Dermis microvascular lymphatic vessel endothelial cell (primary cell): ENCODE measurements at places on chromosomes 16 and 17. TPM values are rescaled to one million over a fixed set of nuclear protein-coding genes. Genes with fewer than 3 reads are reported as not detected.

Gene KRTAP2-1
- not detected in 2 replicates for total RNA-seq

Gene SDK2
- under 0.01 TPM in 1 of 2 replicates, not detected in the other for total RNA-seq

Gene ZFHX3
- total RNA-seq: 4.4 and 8.5 TPM in 2 replicates

DNA sequence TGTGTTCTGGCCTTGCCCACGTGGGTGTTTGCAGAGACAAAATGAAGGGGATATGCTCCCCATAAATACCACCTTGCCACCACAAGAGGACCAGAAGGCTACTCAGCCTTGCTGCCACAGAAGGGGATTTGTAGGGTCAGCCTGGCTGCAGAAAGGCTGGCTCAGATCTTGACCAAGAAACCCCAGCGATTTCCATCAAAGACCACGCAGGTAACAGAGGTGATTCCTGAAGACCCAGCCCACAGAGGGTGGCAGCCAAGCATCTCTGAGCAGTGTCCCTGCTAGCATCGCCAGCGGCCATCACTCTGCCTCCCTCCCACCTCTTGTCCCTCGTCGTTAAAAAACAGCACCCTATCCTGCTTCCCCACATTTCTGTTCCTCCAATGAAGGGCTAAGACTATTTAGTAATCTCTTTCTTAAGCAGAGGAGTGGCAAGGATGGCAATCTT, 54.9 kb downstream of the BEAN1 start:
- DNase-seq: no peak

- DNase-seq: no peak
Observed at GRCh38 chr17:82957961-82958561, 118.2 kb upstream of the ZNF750 start.

- no peak for DNase-seq
Observed at GRCh38 chr17:27621536-27621935, 9.5 kb upstream of the LGALS9 start.

DNA sequence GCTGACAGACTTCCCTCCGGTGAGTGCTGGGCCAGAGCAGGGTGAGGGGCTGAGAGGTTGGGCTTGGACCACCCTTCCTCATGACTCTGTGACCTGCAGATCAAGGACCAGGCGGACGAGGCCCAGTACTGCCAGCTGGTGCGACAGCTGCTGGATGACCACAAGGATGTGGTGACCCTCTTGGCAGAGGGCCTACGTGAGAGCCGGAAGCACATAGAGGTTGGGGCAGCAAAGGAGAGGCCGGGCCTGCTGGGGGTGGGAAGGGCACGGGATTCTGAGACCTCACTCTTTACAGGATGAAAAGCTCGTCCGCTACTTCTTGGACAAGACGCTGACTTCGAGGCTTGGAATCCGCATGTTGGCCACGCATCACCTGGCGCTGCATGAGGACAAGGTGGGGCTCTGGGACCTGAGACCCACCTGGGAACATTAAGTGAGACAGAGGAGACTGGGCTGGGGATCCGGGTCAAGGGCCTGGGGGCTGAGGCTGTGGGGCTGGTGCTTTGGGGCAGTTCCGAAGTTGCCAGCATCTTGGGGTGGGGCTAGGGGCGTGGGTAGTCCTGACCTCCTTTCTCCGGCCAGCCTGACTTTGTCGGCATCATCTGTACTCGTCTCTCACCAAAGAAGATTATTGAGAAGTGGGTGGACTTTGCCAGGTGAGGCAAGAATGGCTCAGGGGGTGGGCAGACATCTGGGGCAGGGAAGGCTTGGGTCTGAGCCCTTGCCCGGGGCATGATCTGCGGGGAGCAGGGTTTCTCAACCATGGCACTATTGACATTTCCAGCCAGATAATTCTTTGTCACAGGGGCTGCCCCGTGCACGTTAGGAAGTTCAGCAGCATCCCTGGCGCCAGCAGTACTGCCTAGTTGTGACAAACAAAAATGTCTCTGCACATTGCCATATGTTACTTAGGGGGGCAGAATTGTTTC, 2.2 kb downstream of the BCKDK start:
- no peak for DNase-seq

DNA sequence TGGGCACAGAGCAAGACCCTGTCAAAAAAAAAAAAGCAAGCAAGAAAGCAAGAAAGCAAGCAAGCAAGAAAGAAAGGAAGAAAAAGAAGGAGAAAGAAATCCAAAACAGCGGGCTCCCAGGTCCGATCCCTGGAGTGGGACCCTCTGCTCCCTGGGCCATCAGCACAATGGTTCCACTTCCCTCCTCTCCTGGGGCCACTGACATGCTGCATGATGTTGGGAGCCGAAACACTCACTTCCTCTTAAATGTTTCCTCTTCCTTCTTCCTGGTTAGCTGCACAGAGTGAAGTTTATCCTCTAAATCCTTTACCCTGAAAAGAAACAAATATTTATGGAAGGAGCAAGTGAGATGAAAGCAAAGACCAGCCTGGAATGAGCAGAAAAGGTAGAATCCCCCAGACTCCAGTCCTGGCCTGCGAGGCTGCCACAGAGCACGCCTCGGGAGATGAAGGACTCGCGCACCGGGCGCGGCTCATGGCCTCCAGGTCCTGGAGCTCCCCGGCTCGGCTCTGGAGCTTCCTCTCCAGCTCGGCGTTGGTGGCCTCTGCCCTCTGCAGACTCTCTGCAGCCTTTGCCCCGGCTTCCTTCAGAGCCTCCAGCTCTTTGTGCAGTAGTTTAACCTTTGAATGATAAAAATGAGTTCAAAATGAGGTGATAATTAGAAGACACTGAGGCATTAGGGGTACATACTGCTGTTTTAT, 19.0 kb downstream of the CCDC57 start:
- no peak for DNase-seq

- DNase-seq: no peak
Observed at GRCh38 chr16:14360326-14361037, 269.6 kb downstream of the PARN start.

DNA sequence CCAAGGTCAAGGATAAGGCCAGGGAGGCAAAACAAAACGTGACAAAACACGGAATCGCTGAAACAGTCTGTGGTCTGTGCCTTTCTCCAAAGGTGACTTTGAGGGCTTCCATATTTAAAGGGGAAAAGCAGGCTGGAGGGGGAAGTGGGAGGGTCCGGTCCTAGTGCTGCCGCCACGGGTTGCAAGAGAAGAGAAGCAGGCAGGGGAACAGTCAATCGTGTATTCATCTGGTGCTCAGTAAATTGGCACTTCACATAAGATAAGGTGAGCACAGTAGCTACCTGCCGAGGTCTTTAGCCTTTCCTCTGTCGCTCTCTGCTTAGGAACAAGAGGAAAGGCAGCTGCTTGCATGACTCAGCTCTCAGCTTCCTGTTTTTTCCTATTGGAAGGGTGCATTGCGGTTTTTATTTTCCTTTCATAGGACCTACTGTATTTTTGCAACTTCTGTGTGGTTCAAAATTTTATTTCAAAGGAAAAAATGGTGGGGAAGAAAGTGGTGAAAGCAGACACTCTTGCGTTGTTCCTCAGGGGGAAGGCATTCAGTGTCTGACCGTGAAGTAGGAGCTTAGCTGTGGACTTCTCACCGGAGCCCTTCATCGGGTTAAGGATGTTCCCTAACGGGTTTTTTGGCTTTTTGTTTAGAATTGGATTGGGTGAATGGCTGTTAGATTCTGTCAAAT, 7.1 kb upstream of the LGALS3BP start:
- DNase-seq: peak; percentile 65

DNA sequence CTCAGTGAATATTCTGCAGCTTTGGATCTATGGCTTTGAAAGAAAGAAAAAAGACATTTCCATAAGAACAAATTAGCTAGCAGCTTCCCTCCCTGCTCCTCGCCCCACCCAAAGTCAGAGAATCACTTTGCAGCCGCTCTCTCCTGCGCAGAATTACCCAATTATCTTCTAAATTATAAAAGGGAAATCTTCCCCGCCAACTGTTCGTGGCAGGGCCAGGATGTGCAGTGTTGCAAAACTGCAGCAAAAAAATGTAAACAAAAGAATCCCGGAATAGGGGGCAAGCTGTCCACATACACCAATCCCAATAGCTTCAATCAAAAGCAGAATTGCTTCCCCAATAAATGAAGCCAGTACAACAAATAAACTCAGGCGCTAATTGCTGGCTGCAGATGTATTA, 510.6 kb downstream of the RBFOX1 start:
- no peak for DNase-seq

DNA sequence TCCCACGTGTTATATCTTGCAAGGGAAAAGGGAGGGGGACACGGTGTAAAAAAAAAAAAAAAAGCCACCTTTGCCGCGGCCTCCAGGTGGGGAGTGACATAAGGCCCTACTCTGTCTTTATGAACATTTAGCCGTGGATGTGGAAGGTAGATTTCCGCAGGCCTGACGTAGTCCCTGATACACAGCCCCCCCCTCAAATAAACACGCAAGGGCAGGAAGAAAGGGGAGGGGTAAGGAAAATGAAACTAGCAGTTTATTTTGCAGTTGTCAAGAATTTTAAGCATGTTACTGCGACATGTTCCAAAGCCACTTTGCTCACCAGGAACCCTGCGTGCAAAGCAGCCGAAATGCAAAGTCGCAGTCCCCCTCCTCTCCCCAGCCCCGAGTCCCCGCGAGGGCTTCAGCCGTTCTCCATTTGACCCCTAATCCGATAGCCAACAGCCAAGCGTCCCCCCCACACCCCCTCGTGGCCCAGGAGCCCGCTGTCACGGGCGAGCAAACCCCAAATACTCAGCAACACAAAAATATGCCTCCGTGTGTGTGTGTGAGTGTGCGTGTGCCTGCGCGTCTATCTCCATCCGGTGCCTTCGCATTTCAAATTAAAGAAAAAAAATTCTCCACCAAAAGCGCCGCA, 1.2 kb downstream of the CBX4 start:
- DNase-seq: no peak

DNA sequence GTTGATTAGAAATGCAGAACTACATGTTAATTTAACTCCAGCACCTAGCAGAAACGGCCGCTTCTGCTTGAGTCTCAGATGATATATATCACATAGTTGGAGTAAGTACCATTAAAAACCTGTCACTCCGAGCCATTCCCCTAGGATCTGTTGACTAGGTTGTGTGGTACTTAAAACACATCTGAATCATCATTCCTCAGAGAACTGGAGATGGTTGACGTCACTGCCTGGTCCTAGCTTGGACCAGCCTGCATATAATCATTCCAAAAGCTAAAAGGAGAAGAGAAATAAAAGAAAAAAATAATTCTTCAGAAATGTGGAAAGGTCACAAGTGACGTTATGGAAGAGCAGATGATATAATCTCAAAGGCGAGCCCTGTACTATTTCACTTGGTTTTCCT, 31.3 kb upstream of the RASL10B start:
- no peak for DNase-seq
